ENCODE measurements at places on chromosomes 12 and 14. TPM values are rescaled to one million over a fixed set of nuclear protein-coding genes. Genes with fewer than 3 reads are reported as not detected.
A peak's percentile ranks its signal among the peaks of the same experiment; 100 is the strongest.

The MFAP5 gene
- total RNA-seq: not detected

The LUM gene
- total RNA-seq: not detected

The RNFT2 gene
- total RNA-seq: 27.0 TPM

The SMIM41 gene
- not detected for total RNA-seq

The REM2 gene
- total RNA-seq: 1.2 TPM

The RPL10L gene
- not detected for total RNA-seq

The DYRK4 gene
- 16.6 TPM for total RNA-seq

The PTPN21 gene
- 21.5 TPM for total RNA-seq

The TCL1B gene
- total RNA-seq: 0.93 TPM

The KRT77 gene
- total RNA-seq: not detected

The PARP2 gene
- total RNA-seq: 58.4 TPM

DNA sequence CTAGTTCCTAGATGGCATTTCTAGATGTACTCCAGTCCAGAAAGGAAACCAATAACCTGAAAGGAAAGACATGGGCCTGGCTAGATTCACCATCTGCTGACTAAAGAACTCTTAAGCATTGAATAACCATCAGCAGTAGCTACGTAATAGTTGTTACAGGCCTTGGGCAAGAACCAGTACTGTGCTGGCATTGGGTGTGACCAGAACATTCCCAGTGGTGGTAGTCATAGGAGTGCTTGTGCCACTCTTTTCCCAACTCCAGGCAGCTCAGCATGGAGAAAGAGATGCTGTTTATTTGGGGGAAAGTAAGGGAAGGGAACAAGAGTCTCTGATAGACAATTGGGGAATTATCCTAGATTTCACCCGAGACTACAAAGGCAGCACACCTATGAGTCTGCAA is 333.3 kb downstream of the SLC16A7 start:
- no peak for DNase-seq

DNA sequence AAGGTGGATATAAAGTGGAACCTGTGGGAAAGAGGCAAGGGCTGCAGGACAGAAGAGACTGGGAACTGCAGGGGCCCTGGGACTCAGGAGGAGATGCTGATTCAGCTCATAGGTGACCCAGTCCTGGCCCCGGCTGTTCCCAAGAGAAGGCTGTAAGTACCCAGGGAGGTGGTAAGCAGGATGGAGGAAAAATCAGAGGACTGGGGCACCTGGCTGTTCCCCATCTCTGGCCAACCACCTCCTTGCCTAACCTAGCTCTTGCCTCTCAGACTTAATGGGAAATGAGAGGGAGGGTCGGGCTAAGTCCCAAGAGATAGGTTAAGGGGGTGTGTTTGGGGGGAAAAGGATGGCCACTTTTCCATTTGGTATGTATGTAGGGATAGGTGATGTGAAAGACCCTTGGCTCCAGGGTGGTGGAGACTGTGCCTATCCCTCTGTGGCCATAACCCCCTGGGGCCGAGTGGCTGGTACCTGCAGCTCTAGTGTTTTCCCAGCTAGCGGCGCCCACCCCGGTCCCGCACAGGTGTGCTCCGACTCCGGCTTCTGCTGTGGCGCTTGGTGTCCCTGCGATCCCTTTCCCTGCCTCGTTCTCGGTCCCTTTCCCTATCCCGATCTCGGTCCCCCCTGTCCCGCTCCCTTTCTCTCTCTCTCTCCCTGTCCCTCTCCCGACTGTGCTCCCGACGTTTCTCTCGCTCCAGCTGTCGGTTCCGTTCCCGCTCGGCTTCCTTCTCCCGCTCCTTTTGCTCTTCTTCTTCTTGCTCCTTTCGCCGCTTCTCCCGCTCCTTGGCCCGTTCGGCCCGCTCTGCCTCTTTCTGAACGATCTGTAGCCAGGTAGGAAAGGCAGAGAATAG is 1.6 kb upstream of the CDH24 start:
- no peak for DNase-seq

- DNase-seq: no peak
Observed at GRCh38 chr14:71703477-71703876, 228.8 kb upstream of the RGS6 start.

DNA sequence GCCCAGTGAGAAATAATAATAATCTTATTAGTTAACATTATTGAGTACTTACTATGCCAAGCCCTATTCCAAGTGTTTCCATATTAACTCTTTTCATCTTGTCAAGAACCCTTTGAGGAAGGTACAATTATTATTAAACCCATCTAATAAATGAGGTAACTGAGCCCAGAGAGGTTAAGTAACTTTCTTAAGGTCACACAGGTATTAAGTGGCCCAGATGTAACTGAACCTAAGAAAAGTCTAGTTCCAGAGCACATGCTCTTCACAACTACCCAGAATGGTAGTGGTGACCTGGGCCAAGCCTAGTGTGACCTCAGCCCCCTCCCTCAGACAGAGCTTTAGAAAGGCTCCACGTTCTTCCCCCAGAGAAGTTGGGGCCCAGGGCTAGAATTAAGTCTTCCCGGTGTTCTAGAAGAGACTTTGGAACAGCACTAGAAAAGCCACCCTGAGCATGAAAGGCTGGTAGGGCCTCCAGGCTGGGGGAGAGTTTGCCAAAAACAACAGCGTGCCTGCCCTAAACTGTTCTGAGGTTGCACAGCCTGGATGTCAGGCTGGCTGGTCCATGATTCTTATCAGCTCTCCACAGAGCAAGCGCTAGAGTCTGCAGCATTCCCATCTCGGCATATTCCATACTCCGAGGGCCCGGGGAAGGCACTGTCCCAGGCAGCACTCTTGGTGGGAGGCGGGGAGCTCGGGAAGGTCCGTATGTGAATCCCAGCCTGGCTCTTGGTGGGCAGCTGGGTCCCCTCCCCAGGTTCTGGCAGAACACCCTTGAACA is 41.3 kb upstream of the CTDSP2 start:
- DNase-seq: peak; percentile 76

DNA sequence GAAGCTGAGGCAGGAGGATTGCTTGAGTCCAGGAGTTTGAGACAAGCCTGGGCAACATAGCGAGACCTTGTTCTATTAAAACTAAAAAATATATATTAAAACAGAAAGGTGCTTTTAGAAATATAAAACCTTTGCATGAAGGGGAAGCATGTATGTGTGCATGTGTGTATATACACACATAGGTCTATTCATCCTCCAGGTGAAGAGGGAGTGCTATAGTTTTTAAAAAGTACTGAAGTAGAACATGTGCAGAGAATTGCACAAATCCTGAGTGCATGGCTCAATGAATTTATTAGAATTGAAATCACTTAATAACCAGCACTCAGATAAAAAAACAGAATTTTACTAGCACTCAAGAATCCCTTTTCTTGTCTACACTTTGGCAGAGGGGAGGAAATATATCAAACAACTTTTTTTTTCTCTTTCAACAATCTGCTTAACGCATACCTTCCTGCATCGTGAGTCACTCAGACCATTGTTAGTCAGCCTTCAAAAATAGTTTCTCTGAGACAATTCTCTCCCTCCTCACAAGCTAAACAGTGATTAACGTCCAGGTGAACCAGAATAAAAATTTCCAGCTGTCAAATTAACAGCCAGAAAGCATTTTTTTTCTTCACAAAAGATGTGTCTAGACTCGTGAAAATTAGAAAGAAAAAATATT is 17.7 kb upstream of the NEDD1 start:
- no peak for DNase-seq

DNA sequence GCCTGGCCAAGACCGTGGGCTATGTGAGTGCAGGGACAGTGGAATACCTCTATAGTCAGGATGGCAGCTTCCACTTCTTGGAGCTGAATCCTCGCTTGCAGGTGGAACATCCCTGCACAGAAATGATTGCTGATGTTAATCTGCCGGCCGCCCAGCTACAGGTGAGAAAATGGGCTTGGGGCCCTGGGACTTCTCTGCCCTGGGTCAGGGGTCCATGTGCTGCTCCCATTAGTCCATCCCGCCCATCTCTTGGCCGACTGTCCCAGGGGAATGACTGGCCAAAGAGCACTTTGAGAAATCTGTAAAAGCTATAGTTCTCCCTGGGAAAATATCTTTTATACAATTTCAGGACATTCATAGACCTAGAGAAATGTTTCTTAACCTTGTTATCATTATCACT is 63.5 kb downstream of the ACACB start:
- DNase-seq: peak; percentile 27

DNA sequence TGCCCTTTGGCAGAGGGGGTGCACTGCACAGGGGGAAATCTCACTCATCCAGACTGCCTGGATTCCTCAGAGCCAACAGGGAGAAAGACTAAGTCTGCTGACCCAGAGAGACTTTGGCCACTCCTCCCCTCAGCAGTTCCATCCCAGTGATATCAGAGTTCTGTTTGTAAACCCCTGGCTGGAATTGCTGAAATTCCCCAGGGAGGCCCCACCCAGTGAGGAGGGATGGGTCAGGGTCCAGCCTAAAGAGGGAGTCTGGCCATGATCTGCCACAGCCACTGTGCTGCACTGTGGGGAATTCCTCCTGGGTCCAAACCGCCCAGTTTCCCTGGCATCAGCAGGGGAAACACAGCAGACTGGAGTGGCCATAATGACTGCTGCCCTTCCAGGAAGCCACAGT is 54.9 kb upstream of the USP15 start:
- peak; percentile 59 for DNase-seq

- DNase-seq: peak; percentile 56
Observed at GRCh38 chr12:123127182-123127495, 23.8 kb downstream of the PITPNM2 start.

DNA sequence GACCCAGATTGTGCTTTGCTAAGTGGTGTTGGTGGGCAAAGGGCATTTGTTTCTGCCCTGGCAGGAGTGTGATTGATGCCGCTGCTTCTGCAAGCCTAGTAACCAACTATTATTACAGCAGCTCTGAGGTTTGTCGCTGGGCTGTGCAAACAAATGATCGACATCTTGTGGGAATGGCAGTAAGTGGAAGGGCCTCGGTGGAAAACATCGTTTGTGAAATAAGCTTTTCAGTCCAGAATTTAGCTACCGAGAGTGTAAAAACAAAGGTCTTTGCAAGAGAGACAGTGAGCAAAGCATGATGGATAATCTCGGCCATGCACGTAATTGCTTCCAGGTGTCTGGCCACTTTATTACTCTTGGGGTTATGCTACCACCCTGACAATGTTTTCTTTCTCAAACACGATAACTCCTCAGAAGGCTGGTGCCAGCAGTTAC is 397.7 kb upstream of the PRICKLE1 start:
- no peak for DNase-seq

DNA sequence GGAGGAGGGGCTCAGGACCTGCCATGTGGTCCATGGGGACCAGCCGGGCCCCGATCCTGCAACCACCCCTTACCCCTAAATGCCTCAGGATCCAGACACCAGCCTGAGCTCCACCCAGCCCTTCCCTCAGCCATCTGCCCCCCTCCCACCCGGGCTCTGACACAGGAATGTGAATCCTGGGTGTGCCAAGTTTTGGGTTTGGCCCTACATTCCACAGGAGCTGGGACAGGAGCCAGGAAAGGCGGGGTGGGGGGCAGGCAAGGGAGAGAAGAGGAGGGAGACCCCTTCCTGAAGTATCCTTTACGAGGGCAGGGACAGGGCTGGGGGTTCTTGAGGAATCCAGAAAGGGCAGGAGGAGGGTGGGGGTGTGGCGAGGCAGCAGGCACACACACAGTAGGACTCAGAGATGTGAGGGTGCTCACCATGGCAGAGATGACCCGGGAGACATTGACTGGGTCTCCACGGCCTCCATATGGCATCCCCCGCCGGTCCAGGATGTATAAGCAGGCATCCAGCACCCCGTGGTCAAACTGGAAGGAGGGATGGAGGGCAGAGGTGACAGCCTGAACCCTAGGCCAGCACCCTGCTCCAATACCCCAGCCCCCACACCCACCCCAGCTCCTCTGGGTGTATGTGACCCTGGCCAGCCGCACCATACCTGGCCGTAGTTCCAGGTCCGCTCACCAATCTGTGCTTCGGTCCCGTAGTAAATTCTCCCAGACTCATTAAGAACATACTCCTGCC is 3.5 kb downstream of the TGM1 start:
- no peak for DNase-seq

DNA sequence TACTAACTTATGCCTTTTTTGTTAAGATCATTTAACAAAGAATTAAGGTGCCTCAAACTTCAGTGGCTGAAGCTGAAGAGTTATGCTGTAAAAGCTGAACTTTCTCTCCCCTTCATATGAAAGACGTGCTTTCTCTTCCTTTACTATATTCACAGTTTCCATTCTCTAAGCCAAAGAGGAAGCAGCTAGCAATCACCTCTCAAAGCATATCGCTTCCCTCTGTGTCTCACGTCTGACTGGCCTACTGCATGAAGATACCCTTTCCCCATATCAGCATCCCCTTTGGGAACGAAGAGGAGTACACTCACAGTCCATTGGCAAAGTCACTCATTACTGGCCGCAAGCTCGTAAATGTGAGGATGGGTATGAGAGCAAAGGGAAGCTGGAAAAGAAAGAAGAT is 34.9 kb downstream of the SLC11A2 start:
- DNase-seq: no peak

DNA sequence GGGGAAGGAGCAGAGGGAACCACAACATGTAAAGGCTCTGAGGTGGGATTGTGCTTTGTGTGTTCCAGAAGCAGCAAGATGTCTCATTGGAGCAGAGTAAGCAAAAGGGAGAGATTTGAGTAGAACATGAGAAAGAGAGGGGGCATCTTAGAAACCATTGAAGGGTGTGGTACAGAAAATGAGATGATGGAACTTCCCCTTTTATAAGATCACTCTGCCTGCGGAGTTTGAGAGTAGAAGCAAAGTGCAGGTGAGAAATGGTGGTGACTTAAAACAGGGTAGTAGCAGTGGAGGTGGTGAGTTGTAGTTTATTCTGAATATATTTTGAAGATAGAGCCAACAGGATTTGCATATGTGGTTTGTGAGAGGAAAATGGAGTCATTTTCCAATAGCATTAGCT is 56.0 kb downstream of the FBXO34 start:
- DNase-seq: no peak

GRCh38 chr12:57066245-57066644 is 12.3 kb downstream of the NEMP1 start:
- no peak for DNase-seq

- DNase-seq: no peak
Observed at GRCh38 chr12:52415870-52416750, 10.0 kb upstream of the KRT82 start.

- DNase-seq: no peak
Observed at GRCh38 chr14:61643555-61643954, 51.8 kb upstream of the HIF1A start.

GRCh38 chr12:71069311-71069710 is 88.5 kb downstream of the TSPAN8 start:
- DNase-seq: no peak

DNA sequence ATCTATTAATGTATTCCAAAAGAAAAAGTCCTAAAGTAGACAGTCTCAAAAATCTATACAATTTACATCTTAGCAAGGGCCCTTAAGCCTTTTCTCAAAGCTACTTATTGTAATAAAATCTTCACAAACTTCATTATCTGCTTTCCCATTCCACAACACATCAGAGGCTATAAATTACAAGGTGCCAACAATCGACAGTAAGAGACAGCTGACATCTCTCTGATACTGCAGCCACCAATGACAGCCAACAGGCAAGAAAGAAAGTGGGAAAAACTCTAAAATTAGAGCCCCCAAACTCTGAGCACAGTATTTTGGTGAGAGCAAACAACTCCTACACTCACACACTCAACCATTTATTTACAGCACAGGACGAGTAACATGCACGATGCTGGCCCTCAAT is 2.2 kb downstream of the ANGEL1 start:
- no peak for DNase-seq

GRCh38 chr12:24945039-24945438 is 3.9 kb downstream of the BCAT1 start:
- no peak for DNase-seq

- no peak for DNase-seq
Observed at GRCh38 chr12:77315407-77315806, 250.0 kb upstream of the E2F7 start.
